Left renal cortex interstitium (tissue), 4 donors: ENCODE measurements at places on chromosomes 3 and 15. TPM values are rescaled to one million over a fixed set of nuclear protein-coding genes. Genes with fewer than 3 reads are reported as not detected.

Gene GOLGA8Q
- 0.31 TPM for polyA plus RNA-seq

DNA sequence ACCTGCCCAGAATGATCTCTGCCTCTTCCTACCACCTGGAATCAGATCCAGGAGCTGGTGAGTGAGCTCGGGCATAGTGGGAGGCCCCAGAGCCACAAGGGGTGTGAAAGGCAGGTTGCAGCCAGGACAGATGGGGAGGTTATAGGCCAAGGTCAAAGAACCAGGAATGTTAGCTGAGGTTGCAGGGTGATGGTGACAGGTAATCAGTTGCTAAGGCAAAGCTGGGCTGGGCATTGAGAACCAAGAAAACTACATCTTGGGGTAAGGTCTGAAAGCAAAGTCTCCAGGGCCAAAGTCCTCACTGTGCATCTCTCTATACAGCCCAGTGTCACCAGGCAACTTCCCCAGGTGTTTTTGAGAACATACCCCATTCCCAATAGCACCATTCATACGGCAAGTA is 38.4 kb upstream of the SLC6A11 start:
- DNase-seq = no peak

DNA sequence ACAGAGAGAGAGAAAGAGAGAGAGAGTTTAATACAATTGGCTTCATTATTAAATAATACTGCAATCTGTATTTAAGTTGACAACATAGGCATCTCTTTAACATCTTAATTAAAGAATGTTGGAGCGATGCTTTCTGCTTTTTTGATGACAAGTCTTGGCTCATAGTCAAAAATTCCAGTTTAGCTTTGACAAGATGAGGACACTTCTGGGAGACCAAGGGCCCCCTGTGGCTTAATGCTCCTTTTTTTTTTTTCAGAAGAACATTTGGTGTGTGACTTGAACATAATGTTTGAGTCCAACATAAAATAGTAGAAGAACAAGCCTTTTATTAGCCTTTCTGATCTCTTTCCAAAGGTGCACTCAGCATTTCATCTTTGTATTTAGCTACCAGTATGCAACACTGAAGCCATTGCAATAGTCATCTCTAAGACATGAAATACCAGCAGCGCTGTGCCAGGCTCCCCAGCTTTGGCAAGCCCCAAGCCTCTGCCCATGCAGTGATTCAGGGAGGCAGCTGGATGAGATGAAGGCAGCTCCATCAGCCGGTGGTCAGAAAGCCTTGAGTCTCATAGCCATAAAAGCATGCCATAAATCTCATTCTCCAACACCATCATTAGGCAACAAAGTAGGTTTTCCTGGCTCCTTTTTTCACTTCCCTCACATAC is 349.4 kb upstream of the SEMA6D start:
- DNase-seq = no peak

- DNase-seq = no peak
These were observed 8.3 kb downstream of the RARRES1 start for GRCh38 chr3:158723991-158724390.

GRCh38 chr3:49867871-49868321 is 1.8 kb downstream of the CAMKV start:
- DNase-seq = peak; percentile 50

GRCh38 chr15:97941572-97941971 is 18.9 kb upstream of the ARRDC4 start:
- no peak for DNase-seq

- no peak for DNase-seq
These were observed 194.9 kb downstream of the ARRDC4 start for GRCh38 chr15:98155356-98155755.

DNA sequence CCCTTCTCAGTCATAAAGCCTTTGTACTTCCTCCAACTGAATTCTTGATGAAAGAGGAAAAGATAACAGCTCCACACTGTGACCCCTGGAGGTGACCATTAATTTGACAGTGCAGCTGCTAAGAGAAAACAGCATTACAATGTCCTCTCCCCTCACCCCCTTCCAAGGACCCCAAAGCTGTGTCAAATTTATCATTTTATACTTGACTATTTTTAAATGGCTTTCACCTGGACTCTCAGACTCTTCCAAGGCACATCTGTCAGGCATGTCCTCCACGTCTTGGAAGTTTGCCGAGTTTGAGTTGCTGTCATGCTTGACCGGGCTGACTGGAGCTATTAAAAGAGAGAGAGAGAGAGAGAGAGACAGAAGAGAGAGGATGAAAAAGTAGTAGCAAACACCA is 236.5 kb downstream of the WDR72 start:
- peak; percentile 48 for DNase-seq

Gene ABI3BP
- polyA plus RNA-seq = 37.8 TPM

DNA sequence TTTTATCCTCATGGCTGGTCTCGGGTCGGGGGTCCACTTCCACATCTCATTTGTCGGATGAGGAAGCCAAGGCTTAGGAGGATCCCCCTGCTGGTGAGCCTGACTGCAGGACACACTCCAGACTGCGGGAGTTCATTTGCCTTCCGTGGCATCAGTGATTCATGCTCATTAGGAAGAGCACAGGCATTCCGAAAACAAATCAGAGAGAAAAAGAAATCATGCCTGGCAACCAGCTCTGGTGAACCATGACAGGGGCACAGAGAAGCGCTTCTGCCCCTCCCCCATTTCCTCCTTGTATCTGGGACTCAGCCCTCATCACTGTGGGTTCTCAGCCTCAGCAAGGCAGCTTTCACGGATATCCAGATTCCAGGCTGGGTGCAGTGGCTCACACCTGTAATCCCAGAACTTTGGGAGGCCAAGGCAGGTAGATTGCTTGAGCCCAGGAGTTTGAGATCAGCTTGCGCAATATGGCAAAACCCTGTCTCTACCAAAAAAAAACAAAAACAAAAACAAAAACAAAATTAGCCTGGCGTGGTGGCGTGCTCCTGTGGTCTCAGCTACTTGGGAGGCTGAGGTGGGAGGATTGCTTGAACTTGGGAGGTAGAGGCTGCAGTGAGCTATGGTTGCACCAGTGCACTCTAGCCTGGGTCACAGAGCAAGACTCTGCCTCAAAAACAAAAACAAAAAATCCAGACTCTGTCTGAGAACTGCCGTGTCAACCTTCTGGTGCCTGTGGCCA is 28.4 kb downstream of the IRAK2 start:
- DNase-seq = no peak

Gene THSD4
- polyA plus RNA-seq = 33.4 TPM

- peak; percentile 73 for DNase-seq
These were observed 3.2 kb downstream of the ANP32A start for GRCh38 chr15:68817304-68818065.

DNA sequence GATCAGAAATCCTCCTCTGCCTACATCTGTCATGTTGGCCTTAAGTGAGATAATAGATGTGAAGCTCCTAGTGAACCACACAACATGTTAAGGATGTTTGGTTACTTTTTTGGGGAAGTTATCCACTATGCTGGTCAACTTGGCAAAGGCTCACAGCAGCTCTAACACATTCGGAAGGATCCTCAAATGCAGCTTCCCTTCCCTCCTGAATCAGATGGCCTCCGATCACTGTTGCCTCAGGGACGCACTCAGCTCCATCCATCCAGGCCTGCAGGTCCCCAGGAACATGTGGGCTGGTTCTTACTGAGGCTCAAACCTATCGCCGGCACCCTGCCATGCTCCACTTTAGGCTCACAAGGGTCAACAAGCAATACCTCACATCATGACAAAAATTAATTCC is 67.9 kb downstream of the CORO2B start:
- DNase-seq = no peak

GRCh38 chr3:135393898-135394525 is 571.5 kb upstream of the PPP2R3A start:
- DNase-seq = no peak

Gene CYP1A2
- 0.23 TPM for polyA plus RNA-seq

GRCh38 chr3:114241262-114241661 is 3.9 kb upstream of the ZNF80 start:
- no peak for DNase-seq

Gene SOX14
- polyA plus RNA-seq = not detected

GRCh38 chr15:38557921-38558320 is 6.7 kb downstream of the RASGRP1 start:
- no peak for DNase-seq

DNA sequence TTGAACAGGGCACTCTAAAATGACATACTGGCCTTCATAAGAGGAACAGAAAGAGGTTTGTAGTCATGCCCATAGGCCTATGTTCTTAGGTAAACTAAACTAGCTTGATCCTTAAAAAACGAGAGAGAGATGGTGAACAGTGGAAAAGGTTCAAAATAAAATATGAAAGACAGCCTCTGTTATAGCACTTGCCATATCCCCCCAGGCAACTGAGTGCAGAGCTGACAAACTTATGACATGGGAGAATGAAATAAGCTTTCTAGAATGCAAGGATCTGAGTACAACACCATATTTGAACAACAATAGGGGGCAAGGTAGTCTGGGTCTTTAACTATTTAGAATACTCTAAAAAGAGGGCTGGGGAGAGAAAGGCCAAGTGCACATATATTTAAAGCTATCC is 700.6 kb upstream of the CFAP20DC start:
- no peak for DNase-seq

DNA sequence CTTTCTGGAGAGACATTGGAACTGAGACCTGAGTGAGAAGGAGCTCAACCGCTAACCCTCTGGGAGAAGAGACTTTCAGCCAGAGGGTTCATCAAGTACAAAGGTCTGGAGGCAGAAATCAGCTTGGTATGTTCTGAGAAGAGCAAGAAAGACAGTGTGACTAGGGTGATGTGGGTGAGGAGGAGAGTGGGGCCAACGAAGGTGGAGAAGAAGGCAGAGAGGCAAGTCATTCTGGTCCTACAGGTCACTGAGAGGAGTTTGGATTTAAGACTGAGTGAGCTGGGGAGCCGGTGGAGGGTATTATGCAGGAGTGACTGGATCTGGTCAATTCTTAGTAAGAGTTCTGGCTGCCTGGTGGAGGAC is 12.2 kb downstream of the XIRP1 start:
- no peak for DNase-seq

DNA sequence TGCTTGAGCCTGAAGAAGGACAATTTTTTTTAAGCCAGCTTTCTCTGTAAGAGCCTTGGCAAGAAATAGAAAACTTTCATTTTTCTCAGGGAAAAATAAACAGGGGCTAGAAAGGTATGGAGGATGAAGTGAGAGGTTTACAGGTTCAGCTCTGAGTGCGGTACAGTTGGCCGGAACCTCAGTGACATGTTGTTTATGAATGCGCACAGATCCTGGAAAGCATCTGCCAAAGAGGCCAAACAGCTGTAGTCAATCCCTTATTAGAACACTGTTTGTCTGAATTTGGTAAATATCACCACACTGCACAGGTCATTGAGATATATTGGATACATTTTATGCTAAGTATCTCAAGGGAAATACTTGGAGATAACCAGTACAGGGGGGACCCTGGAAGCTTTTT is 561.8 kb upstream of the MDFIC2 start:
- DNase-seq = no peak

GRCh38 chr3:39900462-39901002 is 91.1 kb downstream of the MYRIP start:
- DNase-seq = no peak

Gene ADCY5
- 13.4 TPM for polyA plus RNA-seq
